ENCODE measurements at places on chromosomes 6 and 20.

DNA sequence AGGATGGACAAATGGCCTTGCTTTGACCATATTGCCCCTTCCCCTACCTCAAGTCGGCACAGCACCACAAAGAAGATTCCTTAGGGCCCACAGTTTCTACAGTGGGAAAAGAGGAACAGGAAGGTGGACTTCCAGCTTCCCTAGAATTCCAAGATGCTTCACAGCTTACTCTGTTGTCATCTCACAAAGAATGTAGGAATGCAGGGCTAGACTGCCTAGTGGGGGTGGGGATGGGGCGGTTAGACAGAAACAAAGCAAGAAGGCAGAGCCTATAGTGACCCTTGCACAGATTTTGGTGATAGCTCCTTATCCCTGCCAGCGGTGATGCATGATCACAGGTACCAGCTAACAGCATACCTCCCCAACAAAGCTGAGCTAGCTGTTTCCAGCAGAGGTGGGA, 607.6 kb upstream of the MAN1A1 start:
- no peak for DNase-seq

DNA sequence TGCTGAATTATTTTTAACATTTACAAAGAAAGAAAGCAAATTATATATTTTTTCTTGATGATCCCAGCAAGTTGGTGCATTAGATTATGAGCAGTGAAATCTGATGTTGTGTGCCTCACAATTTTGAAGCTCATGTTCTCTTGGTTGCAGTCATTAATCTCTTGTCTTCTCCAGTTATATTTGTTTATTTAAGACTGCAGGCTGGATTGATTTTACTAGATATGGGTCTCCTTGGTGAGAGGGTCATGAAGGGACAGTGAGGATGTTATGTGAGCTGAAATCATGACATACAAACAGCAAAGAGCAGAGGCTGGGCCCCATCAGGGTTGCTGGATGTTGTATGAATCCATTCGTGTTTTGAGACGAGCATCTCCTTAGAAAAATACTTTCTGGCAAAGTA, 64.2 kb upstream of the AKIRIN2 start:
- DNase-seq, result no peak

DNA sequence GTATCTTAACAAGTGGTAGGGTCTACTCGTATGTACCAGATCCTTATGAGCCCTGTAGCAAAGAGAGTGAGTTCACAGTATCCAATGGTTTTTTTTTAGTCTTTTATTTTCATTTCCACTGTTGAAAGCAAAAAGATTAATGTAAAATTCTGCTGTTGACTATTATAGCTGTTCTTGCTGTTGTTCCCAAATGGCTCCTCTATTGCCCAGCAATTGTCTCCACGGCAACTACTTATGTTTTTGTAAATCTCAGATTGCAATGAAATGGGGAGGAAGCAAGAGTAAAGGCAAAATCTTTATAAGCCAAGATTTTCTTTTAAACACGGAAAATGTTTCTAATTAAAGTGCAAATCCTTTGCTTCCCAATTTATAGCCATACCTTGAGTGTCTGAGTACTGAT, 406.1 kb downstream of the EPM2A start:
- no peak for DNase-seq

DNA sequence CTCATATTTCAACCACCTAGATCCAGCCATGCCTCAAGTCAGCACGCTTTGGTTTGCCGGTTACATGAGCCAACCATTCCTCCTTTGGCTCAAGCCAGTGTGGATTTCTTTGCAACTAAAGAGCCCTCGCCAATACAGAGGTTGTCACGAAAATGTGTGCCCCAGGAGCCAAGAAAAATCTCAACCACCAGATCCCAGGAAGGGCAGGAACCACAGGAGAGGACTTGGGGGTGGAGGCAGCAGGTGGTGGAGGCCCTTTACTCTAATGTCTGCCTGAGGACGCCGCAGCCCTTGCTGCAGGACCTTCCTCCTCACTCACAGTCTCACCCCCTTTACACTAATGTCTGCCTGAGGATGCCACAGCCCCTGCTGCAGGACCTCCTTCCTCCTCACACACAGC, 144.8 kb upstream of the PHACTR3 start:
- no peak for DNase-seq

DNA sequence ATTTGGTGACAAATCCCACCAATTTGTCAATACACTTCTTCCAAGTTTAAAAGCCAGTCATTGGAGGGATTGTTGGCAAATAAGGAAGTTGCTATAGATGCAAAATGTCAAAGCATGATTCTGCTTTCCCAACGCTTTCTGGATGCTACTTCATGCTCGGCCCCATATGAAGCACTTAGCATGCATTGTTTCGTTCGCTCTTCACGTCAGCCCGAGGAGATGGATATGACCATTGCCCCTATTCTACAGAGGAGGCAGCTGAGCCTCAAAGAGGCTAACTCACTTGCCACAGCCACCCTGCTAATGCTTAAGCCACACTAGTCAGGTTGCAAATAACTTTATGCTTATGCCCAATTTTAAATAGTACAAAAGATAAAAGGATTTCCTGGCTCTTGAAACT, 2.8 kb upstream of the NXT1 start:
- no peak for DNase-seq

DNA sequence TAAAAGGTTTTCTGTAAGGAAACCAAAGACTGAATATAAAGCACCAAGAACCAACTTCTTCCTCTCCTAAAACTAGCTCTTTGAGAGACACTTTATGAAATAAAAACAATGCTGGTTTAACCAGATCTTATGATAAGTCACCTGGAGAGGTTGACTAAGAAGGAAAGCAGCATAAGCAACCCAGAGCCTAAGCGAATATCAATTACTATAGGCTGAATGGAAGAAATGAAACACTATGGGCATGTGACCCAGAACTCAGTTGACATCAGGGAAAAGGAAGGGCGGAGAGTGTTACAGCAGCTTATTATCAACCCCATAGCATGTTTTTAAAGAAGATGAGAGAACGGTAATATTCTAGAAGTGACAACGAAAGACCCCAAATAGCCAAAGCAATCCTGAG, 94.1 kb upstream of the STMND1 start:
- no peak for DNase-seq

DNA sequence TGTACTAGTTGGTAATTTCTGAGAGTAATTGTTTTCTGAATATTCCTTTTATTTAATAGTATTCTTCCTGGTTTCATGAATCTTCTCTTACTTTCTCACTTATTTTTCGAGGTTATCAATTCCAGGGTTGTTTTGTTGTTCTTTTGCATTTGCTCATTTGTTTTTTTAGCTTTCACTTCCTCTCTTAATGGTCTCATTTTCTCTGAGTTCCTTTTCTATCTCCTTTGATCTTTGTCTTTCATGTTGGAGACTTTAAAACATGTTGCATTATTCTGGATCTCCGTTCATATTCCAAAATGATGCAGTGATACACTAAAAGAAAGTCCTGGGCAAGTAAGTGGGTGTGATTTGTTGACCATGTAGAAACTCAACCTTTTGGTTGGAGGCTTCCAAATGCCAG, 345.3 kb upstream of the SLC35B3 start:
- DNase-seq, result no peak

- DNase-seq, result no peak
Observed at GRCh38 chr6:136736281-136736960, 55.9 kb downstream of the MAP3K5 start.

Measured in GM20000 (cell line).